ENCODE measurements at places on chromosomes 16 and 17. TPM values are rescaled to one million over a fixed set of nuclear protein-coding genes. Genes with fewer than 3 reads are reported as not detected.

DNA sequence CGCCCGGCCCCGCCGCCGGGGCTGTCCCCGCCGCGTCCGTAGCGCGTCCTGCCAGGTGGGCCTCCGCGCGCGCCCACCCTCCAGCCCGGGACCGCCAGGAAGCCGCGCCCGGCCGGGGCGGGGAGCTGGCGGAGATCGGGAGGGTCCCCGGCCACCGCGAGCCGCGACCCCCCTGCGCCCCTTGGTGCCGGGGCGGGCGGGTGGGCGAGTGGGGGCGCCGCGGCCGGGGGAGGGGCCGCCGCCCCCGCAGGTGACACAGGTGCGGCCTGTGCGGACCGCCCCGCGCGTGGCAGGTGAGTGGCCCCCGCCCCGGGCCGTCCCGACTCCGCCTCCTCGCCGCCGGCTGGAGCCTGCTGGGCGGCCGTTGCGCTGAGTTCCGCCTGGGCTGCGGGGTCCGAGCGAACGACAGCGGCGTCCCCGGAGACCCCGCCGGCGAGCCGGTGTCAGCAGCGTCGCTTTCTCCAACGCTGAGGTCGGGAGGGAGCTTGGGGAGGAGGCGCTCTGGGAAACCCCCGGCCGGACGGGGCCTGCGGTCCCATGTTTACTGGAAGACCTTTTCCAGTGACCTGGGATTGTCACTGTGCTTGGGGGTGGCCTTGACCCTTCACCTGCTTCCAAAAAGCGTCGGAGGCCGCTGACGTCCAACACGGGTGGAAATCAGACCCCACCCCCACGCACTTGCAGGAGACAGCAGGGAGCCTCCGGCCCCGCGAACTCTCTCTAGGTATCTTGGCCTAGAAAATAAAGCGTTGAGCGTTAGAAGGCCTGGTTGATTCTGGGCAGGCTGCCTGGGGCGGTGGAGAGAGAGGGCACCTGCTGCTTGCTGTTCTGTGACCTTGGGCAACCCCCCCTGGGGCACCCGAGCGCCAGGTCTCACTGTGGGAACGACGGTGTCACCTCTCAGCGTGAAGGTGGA lies 542 bp downstream of the KLHL36 start:
- H3K27ac ChIP-seq: no peak overlapping the region
- peaks cover 6% of the 10 kb centered on the region for H3K4me1 ChIP-seq
- no peaks in the 10 kb centered on the region for H3K27me3 ChIP-seq
- peak overlapping the region; percentile 67 for H3K4me3 ChIP-seq

- H3K4me3 ChIP-seq: no peak overlapping the region
- no peak overlapping the region for H3K27ac ChIP-seq
- no peaks in the 10 kb centered on the region for H3K36me3 ChIP-seq
- no peak for DNase-seq
- no peaks in the 10 kb centered on the region for H3K27me3 ChIP-seq
- H3K4me1 ChIP-seq: no peaks in the 10 kb centered on the region
These were observed 28.0 kb downstream of the LLGL2 start for GRCh38 chr17:75553295-75554110.

GRCh38 chr16:79810449-79811189 lies 210.1 kb upstream of the MAF start:
- H3K4me3 ChIP-seq: no peak overlapping the region
- no peak overlapping the region for H3K27ac ChIP-seq

- DNase-seq: peak; percentile 12
- H3K4me3 ChIP-seq: no peak overlapping the region
- no peaks in the 10 kb centered on the region for H3K36me3 ChIP-seq
- H3K27ac ChIP-seq: no peak overlapping the region
These were observed 196.9 kb upstream of the CDH11 start for GRCh38 chr16:65318590-65319257.

DNA sequence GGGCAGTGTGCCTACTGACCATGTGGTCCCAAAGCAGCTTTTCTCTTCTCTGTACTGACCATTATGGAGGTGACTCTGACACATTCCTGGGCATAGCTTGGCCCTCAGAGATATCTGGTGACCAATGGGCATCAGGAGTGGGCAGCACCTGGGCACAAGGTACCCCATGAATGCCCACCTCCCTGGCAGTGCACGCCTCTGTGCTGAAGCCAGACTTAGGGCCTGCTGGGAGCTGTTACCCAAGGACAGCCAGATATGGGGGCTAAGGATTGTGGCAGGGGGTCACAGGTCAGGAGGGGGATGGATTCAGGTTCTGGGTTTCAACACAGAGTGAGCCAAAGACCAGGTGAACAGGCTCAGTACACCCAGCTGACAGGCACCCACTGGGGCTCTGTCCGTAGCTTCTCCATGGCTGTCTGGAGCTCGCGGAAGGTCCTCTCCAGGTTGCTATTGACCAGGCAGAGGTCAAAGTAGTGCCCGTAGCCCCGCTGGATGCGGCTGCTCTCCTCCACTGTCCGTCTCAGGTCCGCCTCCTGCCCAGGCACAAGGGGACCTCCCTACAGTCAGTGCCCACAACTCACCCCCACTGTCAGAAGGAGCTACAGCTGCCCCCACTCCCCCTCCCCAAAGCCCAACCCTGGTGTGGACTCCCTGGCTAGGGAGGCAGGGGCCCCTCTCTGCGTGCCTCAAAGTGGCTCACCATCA lies 29.7 kb downstream of the MPP2 start:
- no peaks in the 10 kb centered on the region for H3K4me1 ChIP-seq
- no peak for DNase-seq
- no peak overlapping the region for H3K4me3 ChIP-seq
- no peaks in the 10 kb centered on the region for H3K36me3 ChIP-seq
- H3K27ac ChIP-seq: no peak overlapping the region

DNA sequence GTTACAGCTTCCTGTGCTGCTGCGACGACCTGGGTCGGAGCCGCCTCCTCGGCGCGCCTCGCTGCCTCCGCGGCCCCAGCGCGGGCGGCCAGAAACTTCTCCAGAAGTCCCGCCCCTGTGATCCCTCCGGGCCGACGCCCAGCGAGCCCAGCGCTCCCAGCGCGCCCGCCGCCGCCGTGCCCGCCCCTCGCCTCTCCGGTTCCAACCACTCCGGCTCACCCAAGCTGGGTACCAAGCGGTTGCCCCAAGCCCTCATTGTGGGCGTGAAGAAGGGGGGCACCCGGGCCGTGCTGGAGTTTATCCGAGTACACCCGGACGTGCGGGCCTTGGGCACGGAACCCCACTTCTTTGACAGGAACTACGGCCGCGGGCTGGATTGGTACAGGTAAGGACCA lies 746 bp downstream of the HS3ST2 start:
- no peak for DNase-seq
- H3K4me1 ChIP-seq: no peaks in the 10 kb centered on the region
- no peak overlapping the region for H3K27ac ChIP-seq
- peaks cover 77% of the 10 kb centered on the region for H3K27me3 ChIP-seq

GRCh38 chr17:30580916-30581315 lies 103.7 kb downstream of the GOSR1 start:
- no peaks in the 10 kb centered on the region for H3K36me3 ChIP-seq
- H3K4me1 ChIP-seq: no peaks in the 10 kb centered on the region
- H3K27ac ChIP-seq: no peak overlapping the region
- no peak overlapping the region for H3K4me3 ChIP-seq

- DNase-seq: peak; percentile 8
- H3K27me3 ChIP-seq: no peaks in the 10 kb centered on the region
- H3K4me1 ChIP-seq: peaks cover 4% of the 10 kb centered on the region
- H3K4me3 ChIP-seq: no peak overlapping the region
- no peak overlapping the region for H3K27ac ChIP-seq
- H3K36me3 ChIP-seq: no peaks in the 10 kb centered on the region
These were observed 606.2 kb downstream of the WWOX start for GRCh38 chr16:78705694-78706093.

DNA sequence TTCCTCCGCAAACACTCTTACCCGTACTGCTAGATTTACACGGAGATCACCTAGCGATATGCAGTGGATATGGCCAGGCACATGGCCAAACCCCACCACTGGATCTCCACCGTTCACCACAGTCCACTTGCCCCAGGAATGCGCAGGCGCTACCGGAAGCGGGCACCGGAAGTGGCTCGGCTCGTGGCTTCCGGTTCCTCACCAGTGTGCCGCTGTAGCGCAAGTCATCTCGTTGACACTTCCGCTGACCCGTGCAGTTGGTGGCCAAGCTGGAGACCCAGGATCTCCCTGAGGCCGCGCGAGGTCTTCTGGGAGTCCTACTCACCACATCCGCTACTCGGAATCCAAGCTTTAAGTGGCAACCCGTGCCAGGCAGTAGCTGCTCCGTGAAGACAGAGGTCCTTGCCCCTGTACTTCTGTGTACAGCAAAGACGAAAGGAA lies 11.5 kb downstream of the ZNF597 start:
- H3K4me1 ChIP-seq: no peaks in the 10 kb centered on the region
- no peak overlapping the region for H3K27ac ChIP-seq
- H3K4me3 ChIP-seq: peak overlapping the region; percentile 40
- peaks cover 26% of the 10 kb centered on the region for H3K27me3 ChIP-seq

- H3K4me3 ChIP-seq: no peak overlapping the region
- no peaks in the 10 kb centered on the region for H3K36me3 ChIP-seq
- no peaks in the 10 kb centered on the region for H3K4me1 ChIP-seq
- H3K27ac ChIP-seq: no peak overlapping the region
- DNase-seq: no peak
These were observed 183.7 kb downstream of the RGS9 start for GRCh38 chr17:65320820-65321219.

- H3K4me3 ChIP-seq: peak overlapping the region; percentile 32
- no peaks in the 10 kb centered on the region for H3K36me3 ChIP-seq
- H3K27me3 ChIP-seq: no peaks in the 10 kb centered on the region
- peak overlapping the region; percentile 82 for H3K27ac ChIP-seq
- peaks cover 22% of the 10 kb centered on the region for H3K4me1 ChIP-seq
These were observed 9.4 kb downstream of the RPL19 start for GRCh38 chr17:39209317-39210092.

DNA sequence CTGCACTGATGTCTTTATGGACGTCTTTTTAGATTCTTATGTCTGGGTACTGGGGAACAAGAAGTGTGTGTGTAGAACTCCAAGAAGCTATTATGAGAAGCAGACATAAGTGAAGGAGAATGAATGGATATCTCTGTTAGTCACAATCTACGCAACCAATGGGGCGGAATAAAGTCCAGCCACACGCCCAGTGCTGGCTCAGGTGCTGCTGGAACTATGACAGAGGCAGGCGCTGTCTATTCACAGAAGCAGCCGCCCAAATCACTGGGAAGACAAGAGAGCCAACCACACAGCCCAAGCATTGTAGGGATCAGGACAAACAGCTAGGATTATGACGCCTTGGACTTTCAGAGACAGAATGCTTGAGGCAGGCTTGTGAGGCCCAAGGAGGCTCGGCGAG lies 43.9 kb upstream of the ICAM2 start:
- no peak overlapping the region for H3K27ac ChIP-seq
- H3K36me3 ChIP-seq: no peaks in the 10 kb centered on the region

DNA sequence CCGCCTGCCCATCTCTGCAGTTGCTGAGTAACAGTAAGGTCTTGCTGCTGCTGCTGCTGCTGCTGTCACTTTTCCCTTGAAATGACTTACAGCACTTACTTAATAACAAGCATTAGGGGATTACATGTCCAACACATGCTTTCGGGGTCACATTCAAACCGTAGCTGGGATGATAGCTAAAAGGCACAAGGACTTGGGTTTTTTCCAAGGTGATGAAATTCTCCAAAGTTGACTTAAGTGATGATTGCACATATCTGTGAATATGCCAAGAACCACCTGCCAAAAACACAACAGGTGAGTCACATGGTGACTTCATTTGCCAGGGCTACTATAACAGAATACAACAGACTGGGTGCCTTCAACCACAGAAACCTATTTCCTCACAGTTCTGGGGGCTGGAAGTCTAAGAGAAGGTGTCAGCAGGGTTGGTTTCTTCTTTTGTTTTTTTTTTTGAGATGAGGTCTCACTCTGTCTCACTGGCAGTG lies 121.9 kb upstream of the TNRC6C start:
- no peak for DNase-seq
- no peaks in the 10 kb centered on the region for H3K36me3 ChIP-seq
- no peak overlapping the region for H3K27ac ChIP-seq
- H3K4me3 ChIP-seq: no peak overlapping the region
- H3K27me3 ChIP-seq: no peaks in the 10 kb centered on the region

- no peaks in the 10 kb centered on the region for H3K27me3 ChIP-seq
- no peaks in the 10 kb centered on the region for H3K4me1 ChIP-seq
- no peak overlapping the region for H3K27ac ChIP-seq
- H3K4me3 ChIP-seq: no peak overlapping the region
These were observed 139.4 kb upstream of the ERCC4 start for GRCh38 chr16:13780406-13781168.

- H3K4me1 ChIP-seq: no peaks in the 10 kb centered on the region
- H3K4me3 ChIP-seq: no peak overlapping the region
- no peak for DNase-seq
- peaks cover 28% of the 10 kb centered on the region for H3K36me3 ChIP-seq
- H3K27ac ChIP-seq: no peak overlapping the region
These were observed 15.3 kb downstream of the SRR start for GRCh38 chr17:2319051-2319450.

The C17orf50 gene
- total RNA-seq: not detected

The CCL23 gene
- total RNA-seq: not detected

The CNGB1 gene
- total RNA-seq: not detected

The CACNG3 gene
- 3.5 TPM for total RNA-seq

The CDH5 gene
- 0.26 TPM for total RNA-seq

The HLF gene
- 5.1 TPM for total RNA-seq

The CARD14 gene
- total RNA-seq: not detected

The MFAP4 gene
- total RNA-seq: 60.9 TPM
